ENCODE measurements at places on chromosomes 2 and 18.

GRCh38 chr18:63909870-63910269 lies 2.1 kb downstream of the SERPINB10 start:
- DNase-seq, result no peak

DNA sequence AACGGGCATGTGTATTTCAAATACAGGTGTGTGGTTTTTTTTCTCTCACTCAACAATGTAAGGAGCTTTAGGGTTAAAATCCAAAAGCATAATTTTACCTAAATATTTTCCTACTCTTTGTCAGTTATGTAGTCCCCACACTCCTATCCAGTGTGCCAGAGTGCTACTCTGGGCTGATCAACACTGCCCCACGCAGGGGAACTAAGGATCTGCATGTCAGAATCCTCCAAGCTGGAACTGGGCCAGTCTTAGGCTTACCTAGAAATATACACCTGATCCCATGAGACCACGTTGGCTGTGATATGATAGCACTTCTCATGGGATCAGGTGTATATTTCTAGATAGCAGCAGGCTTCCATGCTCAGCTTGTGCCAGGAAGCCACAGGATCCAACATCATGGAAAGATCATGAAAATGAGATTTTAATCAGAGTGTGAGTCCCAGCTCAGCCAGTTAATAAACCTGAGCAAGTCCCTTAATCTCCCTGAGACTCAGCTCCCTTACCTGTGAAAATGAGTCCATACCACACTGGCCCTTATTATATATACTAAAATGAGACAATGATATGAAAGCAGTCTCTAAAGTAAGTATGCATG lies 29.7 kb downstream of the CCDC141 start:
- peak; percentile 9 for DNase-seq

DNA sequence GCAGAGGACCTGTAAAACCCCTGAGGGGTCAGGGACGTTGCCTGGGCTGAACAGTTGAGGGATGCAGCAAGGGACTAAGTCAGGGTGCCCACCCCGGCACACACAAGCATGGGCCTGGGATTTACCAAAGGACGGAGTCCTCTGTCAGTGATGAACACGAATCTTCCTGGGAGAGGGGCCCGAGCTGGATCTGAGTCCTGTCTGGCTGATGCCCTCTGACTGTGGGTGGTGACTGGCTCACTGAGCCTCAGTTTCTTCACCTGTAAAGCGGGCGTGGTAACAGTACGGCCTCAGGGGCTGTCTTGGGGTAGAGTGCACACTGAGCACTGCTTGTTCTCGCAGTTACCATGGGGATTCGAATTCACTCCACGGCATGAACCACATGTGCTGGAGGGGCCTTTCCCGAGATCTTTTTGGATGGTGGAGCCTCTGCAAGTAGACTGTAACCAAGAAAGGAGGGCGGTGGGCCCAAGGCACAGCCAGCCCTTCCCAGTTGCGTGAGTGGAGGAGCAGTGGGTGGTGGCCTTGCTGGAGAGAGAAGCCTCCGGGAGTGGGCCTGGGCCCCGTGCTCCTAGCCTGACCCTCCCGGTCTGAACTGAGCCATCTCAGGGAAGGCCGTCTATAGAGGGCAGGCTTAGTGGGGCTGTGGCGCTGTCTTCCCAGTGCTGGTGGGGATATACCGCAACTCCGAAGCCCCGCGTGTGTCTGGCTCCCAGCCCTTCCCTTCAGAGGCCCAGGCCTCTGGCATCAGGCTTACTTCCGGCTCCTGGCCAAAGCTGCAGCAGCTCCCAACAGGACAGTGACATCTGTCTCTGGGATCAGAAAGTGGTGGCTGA lies 130.8 kb upstream of the HS6ST1 start:
- no peak for DNase-seq

- DNase-seq, result no peak
Observed at GRCh38 chr2:105397025-105397722, 1.7 kb downstream of the FHL2 start.

- DNase-seq, result no peak
Observed at GRCh38 chr2:140457483-140457882, 1673.3 kb downstream of the LRP1B start.

- DNase-seq, result no peak
Observed at GRCh38 chr2:28137221-28137620, 246.7 kb downstream of the BABAM2 start.
